Peyer's patch (tissue), 4 donors: ENCODE measurements at places on chromosomes 16 and 17. TPM values are rescaled to one million over a fixed set of nuclear protein-coding genes. Genes with fewer than 3 reads are reported as not detected.
A peak's percentile ranks its signal among the peaks of the same experiment; 100 is the strongest.

Gene ENPP7
- not detected for total RNA-seq

Gene CCDC78
- total RNA-seq, result 13.2 TPM

DNA sequence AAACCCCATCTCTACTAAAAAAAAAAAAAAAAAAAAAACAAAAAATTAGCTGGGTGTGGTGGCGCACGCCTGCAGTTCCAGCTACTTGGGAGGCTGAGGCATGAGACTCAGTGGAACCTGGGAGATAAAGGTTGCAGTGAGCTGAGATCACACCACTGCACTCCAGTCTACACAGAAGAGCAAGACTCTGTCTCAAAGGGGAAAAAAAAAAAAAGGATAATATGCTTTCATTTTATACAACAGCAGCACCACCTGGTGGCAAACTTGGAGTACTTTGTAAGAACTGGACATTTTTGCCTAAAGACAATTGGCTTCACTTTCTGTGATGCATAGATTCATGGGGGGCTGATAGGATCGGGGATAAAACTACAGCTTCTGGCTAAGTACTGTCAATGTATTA, 8.5 kb downstream of the CHTF8 start:
- DNase-seq, result no peak

GRCh38 chr17:9922012-9922848, 17.2 kb upstream of the RCVRN start:
- no peak for DNase-seq

DNA sequence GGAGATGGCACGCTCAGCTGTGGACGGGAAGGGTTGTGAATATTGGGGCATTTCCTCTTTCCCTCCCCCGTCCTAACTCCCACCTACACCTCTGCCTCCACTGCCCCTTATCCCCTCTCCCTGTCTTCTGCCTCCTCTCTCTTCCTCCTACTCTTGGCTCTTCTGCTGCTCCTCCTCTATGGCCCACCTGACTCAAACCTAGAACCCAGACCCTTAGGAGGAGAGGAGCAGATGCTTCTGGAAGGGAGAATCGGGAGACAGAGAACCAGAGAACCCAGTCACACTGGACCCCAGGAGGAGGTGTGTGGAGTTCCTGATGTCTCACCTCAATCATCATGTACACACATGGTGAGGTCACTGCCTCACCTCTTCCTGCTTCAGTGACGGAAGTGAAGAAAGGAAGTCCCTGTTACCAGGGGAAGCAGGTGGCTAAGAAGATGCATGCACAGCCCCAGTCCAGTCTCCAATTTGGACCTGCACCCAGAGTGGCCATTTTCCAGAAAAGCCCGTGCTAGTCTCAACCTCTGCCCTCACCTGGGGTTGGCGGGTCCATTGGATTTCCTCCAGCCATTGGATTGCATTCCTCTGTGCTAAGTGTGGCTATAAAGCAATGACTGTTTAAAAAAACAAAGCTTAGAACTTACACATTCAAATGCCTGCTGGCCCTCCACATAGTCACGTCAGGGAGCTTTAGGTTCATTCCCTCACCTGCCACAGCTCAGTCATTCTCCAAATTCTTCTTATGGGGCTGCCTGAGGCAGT, 4.0 kb downstream of the RNF222 start:
- peak; percentile 52 for DNase-seq

GRCh38 chr17:55571095-55571494, 59.8 kb upstream of the SMIM36 start:
- DNase-seq, result no peak

GRCh38 chr17:28916302-28916934, 13.5 kb upstream of the DHRS13 start:
- no peak for DNase-seq

- DNase-seq, result peak; percentile 28
Observed at GRCh38 chr16:48451323-48451722, 66.1 kb upstream of the SIAH1 start.
